SK-MEL-5 (cell line): ENCODE measurements at places on chromosomes 4 and X.

DNA sequence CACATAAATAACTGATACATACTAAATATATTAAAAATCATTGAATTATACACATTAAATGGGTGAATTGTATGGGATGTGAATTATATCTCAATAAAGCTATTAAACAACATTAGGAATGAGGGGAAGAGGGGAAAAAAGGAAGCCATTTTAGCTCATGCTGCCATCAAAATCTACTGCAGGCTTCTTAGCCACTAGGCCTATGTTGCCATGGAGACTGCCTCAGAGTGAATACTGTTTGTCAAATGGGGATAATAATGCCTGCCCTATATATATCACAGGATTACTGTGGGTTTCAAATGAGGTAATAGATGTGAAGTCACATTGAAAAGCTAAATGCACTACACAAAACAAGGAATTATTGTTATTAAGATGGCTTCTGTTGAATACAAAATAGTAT, 21.2 kb downstream of the TMEM255A start:
- DNase-seq = no peak

DNA sequence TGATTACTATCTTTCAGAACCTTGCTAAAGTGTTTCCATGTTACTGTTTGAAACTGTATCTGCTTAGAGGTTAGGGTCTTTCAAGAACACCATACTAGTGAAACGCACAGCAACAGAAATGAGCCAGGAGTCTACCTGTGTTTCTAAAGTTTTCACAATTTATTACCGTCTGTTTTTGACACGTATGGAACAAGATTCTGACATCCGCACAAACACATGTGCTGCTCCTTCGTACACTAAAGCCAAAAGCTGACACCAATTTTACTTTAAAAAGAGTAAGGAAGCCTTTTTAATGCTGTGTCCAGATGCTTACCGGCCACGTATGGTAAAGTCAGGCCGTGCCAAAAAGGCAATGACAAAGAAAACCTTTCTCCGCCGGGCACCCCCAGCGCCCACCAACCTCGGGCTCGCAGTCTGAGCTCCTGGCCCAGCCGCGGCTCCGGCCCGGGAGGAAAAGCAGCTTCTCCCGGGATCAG, 532 bp downstream of the RPS4X start:
- DNase-seq = no peak

- DNase-seq = no peak
Observed at GRCh38 chr4:173448103-173448502, 49.2 kb upstream of the SCRG1 start.

- DNase-seq = no peak
Observed at GRCh38 chr4:119543187-119543586, 85.4 kb downstream of the PDE5A start.

DNA sequence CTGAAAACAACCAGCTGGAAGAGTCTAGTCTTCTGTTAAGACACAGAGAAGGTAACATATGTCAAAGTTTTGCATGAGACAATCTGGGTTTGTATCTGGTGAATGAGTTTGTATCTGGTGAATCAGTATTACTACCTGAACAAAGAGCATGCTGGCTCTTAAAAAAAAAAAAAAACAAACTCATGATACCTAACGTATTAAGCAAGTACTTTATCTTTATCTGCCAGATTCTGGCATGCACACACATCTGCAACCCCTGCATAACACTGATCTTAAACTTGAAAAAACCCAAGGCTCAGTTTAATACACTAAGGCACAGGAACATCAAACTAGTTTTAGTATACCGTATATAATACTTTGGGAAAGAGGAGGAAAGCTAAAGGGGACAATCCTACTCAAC, 5.8 kb downstream of the YTHDC1 start:
- no peak for DNase-seq

DNA sequence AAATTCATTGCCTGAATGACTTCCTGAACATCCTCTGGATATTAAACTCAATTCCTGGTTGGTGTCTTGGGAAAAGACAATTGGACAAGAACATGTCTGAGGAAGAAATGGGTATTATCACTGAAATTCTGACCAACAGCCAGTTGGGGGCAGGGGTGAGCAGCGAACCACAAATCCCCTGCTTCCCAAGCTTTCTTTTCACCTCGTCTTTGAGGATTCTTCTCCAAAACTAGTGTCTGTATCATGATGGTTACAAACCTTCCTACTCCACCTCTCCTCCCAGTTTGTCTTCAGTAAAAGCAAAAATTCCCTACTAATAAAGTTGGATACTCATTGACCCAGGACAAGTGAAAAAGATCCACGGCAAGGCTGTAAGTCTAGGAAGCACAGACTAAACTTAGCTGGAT, 48.3 kb upstream of the WDR1 start:
- DNase-seq = peak; percentile 75

DNA sequence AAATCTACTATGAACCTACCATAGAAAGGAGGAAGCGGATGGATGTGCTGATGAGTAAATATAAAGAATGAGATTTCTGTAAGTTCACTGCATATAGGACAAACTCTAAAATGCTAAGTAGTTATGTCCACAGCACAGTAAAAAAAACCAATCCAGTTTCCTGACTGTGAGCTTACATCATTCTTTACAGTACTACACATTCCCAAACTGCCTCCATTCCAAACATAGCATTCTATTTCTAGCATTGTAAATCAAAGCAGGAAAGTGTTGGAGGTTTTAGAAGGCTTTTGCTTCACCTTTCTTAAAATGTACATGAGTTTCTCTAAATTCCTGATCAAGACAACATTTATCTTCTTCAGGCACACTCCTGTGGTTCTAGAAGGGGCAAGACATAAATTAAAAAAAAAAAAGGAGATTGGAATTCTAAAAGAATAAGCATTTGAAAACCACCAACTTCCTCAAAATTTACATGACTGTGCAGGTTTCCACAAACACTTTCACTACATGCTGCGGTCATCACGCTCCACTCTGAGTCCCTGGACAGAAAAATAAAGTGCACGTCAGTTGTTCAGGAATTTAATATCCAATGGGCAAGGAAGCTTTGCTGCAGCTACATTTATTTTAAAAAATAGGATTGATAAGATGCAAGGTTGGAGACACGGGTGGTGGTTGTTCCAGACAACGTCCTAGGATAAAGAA, 297.6 kb upstream of the STS start:
- no peak for DNase-seq

DNA sequence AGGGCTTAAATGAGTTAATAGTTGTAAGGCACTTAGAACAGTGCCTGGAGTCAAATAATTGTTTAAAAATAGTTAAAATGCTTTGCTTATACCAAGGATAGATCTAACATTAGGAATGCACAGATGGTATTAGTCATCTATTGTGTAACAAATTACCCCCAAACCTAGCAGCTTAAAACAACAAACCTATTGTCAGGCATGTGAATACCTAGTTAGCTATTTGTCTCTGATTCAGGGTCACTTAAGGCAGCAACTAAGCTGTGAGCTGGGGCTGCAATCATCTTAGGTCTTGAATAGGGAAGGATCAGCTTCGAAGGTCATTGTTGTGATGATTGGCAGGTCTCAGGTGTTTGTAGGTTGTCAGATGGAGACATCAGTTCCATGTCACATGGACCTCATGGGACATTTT, 42.4 kb upstream of the AGA start:
- peak; percentile 72 for DNase-seq

GRCh38 chr4:35934320-35934981, 309.9 kb downstream of the ARAP2 start:
- DNase-seq = peak; percentile 53

- peak; percentile 92 for DNase-seq
Observed at GRCh38 chrX:20461576-20461975, 194.9 kb upstream of the RPS6KA3 start.
